Left lung (tissue), 14 donors: ENCODE measurements at places on chromosomes 12 and 14. TPM values are rescaled to one million over a fixed set of nuclear protein-coding genes. Genes with fewer than 3 reads are reported as not detected.
A peak's percentile ranks its signal among the peaks of the same experiment; 100 is the strongest.

GRCh38 chr12:64160711-64161060, 61.4 kb downstream of the KICS2 start:
- DNase-seq, result no peak
- H3K4me3 ChIP-seq, result no peak overlapping the region
- H3K4me1 ChIP-seq, result no peaks in the 10 kb centered on the region
- no peak overlapping the region for H3K27ac ChIP-seq
- H3K27me3 ChIP-seq, result no peaks in the 10 kb centered on the region

GRCh38 chr14:32980178-32980901, 41.7 kb downstream of the NPAS3 start:
- H3K4me1 ChIP-seq, result no peaks in the 10 kb centered on the region
- H3K27ac ChIP-seq, result no peak overlapping the region
- no peak overlapping the region for H3K4me3 ChIP-seq
- no peak for DNase-seq
- no peaks in the 10 kb centered on the region for H3K36me3 ChIP-seq
- no peaks in the 10 kb centered on the region for H3K27me3 ChIP-seq

DNA sequence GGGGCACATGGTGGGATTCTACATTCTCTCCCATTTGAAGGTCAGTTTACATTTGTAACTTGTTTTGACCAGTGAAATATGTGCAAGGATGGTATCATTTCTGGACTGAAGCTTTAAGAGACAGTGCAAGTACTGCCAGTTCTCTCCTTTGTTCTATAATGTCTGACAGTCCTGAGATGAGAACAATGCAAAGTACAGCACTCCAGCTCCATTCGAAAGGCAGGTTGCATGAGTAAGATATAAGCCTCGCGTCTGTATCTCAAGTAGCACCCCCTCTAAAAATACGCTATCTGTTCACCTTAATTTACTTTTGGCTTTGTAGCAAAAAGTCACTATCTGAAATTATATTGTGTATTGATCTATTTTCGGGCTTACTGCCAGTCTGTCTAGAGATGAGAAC, 1122.2 kb upstream of the TMEM132C start:
- H3K36me3 ChIP-seq, result no peaks in the 10 kb centered on the region
- H3K27ac ChIP-seq, result no peak overlapping the region
- H3K27me3 ChIP-seq, result no peaks in the 10 kb centered on the region
- H3K4me3 ChIP-seq, result no peak overlapping the region

- H3K36me3 ChIP-seq, result no peaks in the 10 kb centered on the region
- H3K4me1 ChIP-seq, result no peaks in the 10 kb centered on the region
- no peak overlapping the region for H3K27ac ChIP-seq
- H3K27me3 ChIP-seq, result no peaks in the 10 kb centered on the region
- no peak overlapping the region for H3K4me3 ChIP-seq
Measured at GRCh38 chr12:20469300-20469699, 101.0 kb downstream of the PDE3A start.

DNA sequence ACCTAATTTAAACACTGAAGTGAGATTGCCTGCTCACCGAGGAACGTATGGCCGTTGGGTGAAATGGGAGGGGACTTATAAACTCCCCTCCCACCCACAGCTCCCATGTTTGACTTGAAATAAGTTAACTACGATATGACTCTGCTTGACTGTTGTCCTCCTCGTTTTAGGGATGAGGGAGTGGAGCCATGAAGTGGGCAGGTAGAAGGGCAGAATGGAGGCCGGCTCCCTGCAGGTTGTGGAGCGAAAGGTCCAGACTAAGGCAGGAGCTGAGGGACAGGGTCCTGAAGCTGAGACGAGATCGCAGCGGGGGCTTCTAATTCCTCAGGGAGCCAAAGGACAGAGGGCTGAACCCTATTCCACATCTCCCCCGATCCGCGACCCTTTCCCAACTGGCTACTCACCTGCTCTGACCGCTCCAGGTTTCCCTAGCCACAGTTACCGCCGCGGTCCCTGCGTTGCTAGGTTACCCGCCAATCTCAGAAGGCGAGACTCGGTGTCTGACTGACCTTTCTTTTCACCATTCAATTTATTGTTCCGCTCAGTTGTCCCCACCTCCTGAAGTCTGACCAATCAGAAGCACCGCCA, 577 bp upstream of the TPCN1 start:
- no peaks in the 10 kb centered on the region for H3K27me3 ChIP-seq
- no peak for DNase-seq
- H3K36me3 ChIP-seq, result no peaks in the 10 kb centered on the region
- peaks cover 62% of the 10 kb centered on the region for H3K4me1 ChIP-seq

DNA sequence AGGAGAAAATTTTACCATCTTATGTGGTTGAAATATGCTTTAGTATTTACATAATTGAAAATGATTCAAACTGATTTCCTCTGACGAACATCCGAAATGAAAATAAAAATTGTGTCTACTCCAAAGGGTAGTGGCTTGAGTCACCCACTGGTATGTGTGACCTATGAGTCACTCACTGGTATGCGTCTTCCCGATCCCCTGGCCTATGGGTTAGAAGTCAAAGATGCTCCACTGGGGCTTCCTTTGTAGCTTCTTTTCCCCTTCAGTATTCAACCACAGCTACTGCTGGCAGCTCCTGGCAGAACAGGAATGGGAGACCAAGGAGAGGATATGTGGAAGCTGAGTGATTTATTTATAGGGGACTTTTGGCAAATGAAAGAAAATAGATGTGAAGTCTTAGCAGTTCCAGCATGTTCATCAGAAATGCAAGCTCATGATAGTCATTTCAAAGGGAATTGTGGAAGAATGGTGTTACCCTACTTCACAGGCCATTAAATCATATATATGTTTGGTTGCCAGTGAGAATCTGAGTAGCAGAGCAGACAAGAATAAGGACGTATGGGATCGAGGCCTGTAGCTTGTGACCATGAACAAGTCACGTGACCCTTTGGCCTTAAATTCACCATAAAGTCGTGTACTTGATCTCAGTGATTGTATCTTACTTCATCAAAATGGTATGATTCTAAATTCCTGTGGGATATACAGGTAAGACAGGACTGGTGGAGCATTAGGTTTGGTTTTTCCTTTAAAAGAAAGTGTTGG, 108.3 kb downstream of the CRADD start:
- no peaks in the 10 kb centered on the region for H3K27me3 ChIP-seq
- no peak for DNase-seq
- peaks cover 15% of the 10 kb centered on the region for H3K4me1 ChIP-seq
- no peaks in the 10 kb centered on the region for H3K36me3 ChIP-seq
- peak overlapping the region; percentile 68 for H3K27ac ChIP-seq

- DNase-seq, result no peak
- peaks cover 59% of the 10 kb centered on the region for H3K36me3 ChIP-seq
- peak overlapping the region; percentile 90 for H3K27ac ChIP-seq
- no peak overlapping the region for H3K4me3 ChIP-seq
- no peaks in the 10 kb centered on the region for H3K27me3 ChIP-seq
Measured at GRCh38 chr12:6747216-6747615, 5.7 kb downstream of the MLF2 start.

Gene CREBL2
- total RNA-seq, result 35.9 TPM

GRCh38 chr12:108298761-108299275, 40.3 kb downstream of the CMKLR1 start:
- H3K27ac ChIP-seq, result peak overlapping the region; percentile 23
- no peak overlapping the region for H3K4me3 ChIP-seq
- H3K27me3 ChIP-seq, result no peaks in the 10 kb centered on the region
- H3K36me3 ChIP-seq, result no peaks in the 10 kb centered on the region
- DNase-seq, result no peak
- H3K4me1 ChIP-seq, result peaks cover 64% of the 10 kb centered on the region

- no peaks in the 10 kb centered on the region for H3K4me1 ChIP-seq
- H3K36me3 ChIP-seq, result no peaks in the 10 kb centered on the region
- DNase-seq, result no peak
- H3K4me3 ChIP-seq, result no peak overlapping the region
- no peak overlapping the region for H3K27ac ChIP-seq
- no peaks in the 10 kb centered on the region for H3K27me3 ChIP-seq
Measured at GRCh38 chr14:20486684-20487395, 17.6 kb downstream of the PNP start.

DNA sequence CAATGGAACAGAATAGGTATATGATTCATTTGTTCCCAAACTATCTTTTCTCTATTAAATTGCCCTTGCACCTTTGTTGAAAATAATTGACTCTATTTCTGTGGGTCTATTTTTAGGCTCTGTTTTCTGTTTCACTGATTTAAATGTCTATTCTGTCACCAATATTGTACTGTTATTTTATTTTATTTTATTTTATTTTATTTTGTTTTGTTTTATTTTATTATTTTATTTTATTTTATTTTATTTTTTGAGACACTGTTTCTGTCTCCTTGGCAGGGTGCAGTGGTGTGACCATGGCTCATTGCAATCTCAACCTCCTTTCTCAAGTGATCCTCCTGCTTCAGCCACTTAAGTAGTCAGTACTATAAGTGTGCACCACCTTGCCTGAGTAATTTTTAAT, 34.9 kb downstream of the OR4N2 start:
- DNase-seq, result no peak
- no peaks in the 10 kb centered on the region for H3K4me1 ChIP-seq
- H3K4me3 ChIP-seq, result no peak overlapping the region
- no peaks in the 10 kb centered on the region for H3K27me3 ChIP-seq
- no peaks in the 10 kb centered on the region for H3K36me3 ChIP-seq

- H3K4me1 ChIP-seq, result no peaks in the 10 kb centered on the region
- no peak for DNase-seq
- H3K27me3 ChIP-seq, result no peaks in the 10 kb centered on the region
- no peaks in the 10 kb centered on the region for H3K36me3 ChIP-seq
Measured at GRCh38 chr12:17928708-17929366, 161.2 kb downstream of the RERGL start.

- no peaks in the 10 kb centered on the region for H3K36me3 ChIP-seq
- H3K27ac ChIP-seq, result no peak overlapping the region
- peaks cover 87% of the 10 kb centered on the region for H3K27me3 ChIP-seq
- H3K4me3 ChIP-seq, result peak overlapping the region; percentile 21
- peaks cover 5% of the 10 kb centered on the region for H3K4me1 ChIP-seq
- no peak for DNase-seq
Measured at GRCh38 chr12:52308806-52309425, 12.3 kb downstream of the KRT83 start.
